ENCODE measurements at places on chromosomes 16 and 17. TPM values are rescaled to one million over a fixed set of nuclear protein-coding genes. Genes with fewer than 3 reads are reported as not detected.

The ZP2 gene
- not detected for total RNA-seq

The RNF157 gene
- 2.5 TPM for total RNA-seq

The UMOD gene
- not detected for total RNA-seq

The PVALEF gene
- not detected for total RNA-seq

The SPAG5 gene
- 70.4 TPM for total RNA-seq
